ENCODE measurements at places on chromosomes 2 and 18.

- DNase-seq: no peak
These were observed 23.8 kb downstream of the GNLY start for GRCh38 chr2:85718009-85718391.

GRCh38 chr18:41343808-41344207 lies 611.2 kb upstream of the PIK3C3 start:
- no peak for DNase-seq

DNA sequence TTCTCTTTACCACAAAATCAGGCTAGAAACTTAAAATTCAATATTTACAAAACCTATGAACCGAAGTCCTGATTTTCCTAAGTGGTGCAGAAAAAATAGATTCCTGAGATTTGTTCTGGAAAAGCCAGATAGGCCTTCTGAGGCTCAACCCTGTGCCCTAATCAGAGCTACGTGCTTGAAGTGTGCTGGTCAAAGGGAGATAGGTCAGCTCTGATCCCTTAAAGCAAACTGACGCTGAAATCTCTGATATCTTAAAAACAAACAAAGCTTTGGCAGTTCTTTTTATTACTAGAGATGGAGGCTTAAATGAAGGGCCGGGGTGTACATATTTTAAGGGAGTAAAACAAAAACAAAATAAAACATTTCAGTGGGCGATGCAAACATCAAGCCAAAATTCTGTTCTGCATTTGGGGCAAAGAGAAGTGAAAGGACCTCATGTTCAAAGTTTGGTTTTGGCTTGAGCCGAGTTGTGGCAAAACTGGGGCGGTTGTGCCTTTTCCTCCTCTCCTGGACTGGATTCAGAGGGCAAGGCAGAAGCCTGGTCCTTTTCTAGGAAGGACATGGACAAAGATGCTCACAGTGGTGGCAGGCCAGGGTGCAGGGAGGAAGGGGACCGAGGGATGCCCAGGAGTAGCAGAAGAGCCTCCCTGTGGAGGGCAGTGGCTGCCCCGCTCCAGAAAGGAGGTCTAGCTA lies 295.0 kb downstream of the CDCA7 start:
- no peak for DNase-seq

- no peak for DNase-seq
These were observed 354.8 kb downstream of the DCC start for GRCh38 chr18:52694804-52695203.

- DNase-seq: no peak
These were observed 30.7 kb downstream of the GPD2 start for GRCh38 chr2:156466739-156467405.

GRCh38 chr2:41111836-41112627 lies 660.1 kb upstream of the SLC8A1 start:
- no peak for DNase-seq

- DNase-seq: no peak
These were observed 45.2 kb upstream of the MGAT4A start for GRCh38 chr2:98776136-98776535.

DNA sequence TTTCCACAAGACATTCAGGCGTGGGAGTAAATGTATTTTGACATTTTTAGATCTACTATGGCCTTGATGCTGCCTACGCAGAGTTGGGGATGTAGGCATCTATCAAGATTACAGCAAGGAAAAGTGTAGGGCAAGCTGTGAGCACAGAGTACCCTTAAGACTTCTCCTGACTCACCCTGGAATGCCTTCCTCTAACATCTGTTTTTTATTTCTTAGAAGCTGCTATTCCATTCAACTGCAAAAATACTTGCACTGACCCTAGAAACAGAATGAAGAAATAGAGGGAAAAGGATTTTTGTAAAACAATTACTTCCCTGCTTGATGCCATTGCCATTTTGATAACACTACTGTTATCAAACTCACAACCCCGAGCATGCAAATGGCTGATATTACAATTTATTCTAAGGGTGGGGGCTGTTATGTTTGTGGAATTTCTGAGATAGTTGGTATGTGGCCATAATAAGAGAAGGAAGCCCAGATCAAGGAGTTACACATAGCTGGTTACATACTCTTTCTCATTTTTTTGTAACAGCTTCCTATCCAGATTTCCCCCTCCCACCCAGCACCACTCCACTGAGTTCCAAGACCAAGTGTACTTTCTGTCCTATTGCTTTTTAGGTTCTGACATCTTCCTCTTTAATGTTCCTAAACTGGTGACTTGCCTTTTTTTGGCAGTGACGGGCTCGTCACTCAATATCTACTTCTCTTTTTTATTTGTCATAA lies 6.0 kb upstream of the ROCK1 start:
- no peak for DNase-seq

DNA sequence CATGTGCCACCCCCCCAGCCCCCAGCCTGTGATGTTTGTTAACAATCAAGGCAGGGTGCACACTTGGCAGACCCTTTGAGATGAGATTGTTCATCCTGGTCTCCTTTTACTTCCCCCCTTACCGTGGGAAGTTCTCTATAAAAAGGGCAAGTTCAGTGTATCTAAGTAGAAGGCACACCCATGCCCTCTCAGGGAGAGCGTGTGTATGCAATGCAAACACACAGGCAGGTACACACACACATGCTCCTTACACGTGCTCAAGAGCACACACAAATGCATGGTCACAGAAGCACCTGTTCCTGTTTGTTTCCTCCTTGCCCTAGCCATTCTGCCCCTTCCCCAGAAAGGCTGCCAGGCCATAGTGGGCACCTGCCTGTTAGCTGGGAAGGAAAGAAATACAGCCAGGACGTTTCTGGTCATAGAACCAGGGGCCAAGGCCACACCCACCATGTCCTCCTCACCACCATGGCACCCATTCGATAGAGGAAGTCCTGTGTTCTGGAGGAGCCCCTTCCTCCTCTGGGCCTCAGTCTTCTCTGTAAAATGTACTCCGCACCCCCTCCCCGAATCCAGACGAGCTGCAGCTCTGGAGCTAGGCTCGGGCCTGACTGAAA lies 3.1 kb downstream of the ATOH8 start:
- DNase-seq: no peak

DNA sequence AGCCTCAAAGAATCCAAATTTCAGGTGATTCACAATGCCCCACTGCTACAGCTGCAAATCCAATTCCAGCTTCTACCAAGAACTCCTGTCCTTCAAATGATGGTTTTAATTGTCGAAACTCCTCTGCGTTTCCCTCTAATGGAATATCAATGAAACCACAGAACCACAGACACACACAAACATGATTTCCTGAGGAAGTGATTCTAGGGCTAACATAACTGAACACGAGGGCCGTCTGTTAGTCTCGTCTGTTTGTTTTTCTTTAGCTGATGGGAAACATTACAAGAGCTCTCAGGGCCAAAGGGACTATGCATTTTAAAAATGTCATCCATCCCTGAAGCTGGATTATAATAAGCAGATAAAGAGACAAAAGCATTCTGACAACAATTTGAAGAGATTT lies 59.4 kb downstream of the RNF152 start:
- DNase-seq: no peak

- DNase-seq: no peak
These were observed 306.0 kb upstream of the RAB12 start for GRCh38 chr18:8303151-8303755.

All from CD4-positive, alpha-beta T cell treated with Interleukin-15 for 4 hours (primary cell).